ENCODE measurements at places on chromosomes 4 and X.

DNA sequence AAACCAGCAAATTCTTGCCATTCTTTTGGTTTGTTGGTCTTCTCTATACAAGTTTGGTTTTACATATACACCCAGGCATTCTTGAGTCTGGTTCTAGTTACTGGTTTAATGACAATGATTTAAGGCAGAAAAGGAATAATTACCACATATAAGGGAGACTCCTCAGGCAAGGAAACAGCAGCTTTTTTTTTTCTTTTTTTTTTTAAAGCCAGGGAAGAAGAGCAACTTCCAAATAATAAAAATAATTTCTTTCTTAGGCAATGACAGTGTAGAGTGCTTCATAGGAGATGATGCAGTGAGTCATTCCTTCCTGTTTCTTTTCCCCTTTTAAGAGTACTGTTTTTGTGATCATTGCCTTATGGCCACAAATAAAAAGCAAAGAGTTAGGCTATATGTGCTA lies 289.7 kb downstream of the DKK2 start:
- DNase-seq, result no peak

DNA sequence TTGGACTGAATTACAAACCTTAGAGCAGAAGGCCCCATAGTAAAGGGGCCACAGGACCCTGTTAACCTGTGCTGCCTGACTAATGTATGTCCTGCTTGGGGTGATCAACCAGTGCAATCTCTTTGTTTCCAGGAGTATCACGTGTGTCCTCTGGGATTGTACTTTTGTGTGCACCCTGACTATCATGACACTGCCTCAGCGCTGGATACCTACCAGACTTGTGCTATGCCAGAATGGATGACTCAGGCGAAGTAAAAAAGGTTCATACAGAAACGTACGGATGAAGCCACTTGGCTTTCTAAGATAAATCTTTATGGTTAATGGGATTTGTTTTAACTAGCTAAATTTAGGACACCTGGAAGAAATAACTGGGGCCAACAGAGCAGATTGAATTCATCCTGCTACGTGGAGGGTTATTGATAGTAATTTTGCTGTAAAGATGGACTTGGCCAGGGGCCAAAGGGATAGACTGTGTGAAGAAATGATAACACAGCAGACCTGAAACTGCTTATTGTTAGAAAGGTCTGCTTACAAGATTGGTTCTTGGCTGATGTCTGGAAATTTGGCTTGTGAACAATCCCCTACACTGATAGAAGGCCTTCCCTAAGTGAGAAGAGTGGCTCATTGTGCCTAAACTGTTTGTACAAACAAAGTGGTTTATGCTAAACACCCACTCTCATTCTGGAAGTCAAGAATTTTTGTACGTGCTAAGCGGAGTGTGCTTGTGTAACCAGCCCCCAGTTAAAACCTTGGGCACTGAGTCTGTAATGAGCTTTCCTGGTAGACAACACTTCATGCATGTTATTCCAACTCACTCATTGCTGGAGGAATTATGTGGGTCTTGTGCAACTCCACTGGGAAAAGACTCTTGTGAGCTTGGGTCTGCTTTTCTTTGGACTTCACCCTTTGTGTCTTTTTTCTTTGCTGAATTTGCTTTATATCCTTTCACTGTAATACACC lies 750.5 kb upstream of the HTR2C start:
- DNase-seq, result no peak

DNA sequence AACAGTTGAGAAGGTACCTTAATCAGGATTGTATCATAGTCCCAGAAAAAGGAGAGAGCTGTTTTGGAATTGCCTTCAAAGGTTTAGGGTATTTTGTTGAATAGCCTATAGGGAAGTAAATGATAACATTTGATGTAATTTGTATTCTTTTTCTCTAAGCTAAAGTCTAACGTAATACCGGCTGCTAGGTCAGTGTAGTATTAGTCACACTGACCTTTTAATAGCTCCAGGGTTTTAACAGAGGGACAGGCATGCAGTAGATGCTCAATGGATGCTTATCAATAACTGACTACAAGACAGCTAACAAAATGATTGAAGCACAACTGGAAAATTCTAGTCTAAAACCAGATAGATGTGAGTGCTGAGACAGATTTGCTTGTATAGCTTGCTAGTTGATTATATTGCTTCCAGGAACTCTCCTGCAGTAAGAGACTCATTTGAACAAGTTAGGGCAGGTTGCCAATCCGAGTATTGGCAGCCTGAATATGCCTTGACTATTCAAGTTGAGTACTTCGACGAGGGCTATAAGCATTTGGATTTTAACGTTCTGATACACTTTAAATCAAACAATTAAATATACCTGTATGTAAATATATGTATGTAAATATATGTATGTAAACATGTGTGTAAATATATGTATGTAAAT lies 16.5 kb upstream of the PNPLA4 start:
- DNase-seq, result no peak

GRCh38 chrX:71669492-71669891 lies 2.1 kb downstream of the LOC101059915 start:
- no peak for DNase-seq

DNA sequence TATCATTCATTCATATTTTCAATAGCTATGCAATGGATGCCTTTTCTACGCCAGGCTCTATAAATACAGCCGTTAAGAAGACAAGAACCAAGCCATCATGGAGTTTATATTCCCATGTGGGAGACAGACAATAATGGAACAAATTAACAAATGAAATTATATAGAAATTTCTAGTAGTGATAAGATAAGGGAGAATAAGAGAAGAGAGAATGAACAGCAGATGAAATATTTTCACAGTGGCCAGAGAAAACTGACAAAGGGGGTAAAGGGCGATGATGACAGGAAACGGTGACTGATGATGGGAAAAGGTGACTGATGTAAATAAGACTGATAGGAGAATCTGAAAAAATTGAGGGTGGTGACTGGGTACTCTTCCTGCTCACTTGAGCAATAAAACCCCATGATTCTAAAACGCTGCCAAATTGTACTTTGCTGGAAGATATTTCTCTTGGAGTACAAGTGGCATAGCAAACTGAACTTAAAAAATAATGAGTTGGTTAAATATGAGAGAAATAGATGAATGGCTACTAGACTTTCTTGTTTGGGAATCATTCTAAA lies 13.2 kb downstream of the RNF150 start:
- DNase-seq, result no peak

DNA sequence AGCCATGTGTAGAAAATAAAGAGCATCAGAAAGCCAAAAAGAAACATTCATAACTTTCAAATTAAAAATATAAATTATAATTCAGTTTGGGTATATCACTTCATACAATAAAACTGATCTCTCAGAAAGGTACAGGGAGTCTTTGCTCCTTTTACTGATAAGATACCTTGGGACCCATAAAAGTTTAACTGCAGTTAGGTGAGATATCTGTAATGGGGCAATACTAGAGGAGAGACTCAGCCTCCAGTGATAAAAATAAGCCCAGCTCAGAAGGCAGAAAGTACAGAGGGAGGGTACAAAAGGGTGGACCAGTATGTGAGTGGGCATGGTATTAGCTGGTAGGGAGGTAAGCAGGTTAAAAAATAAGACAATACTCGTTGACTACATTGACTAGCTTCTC lies 180.9 kb upstream of the AGTR2 start:
- DNase-seq, result no peak

GRCh38 chr4:107599841-107600240 lies 120.2 kb downstream of the PAPSS1 start:
- no peak for DNase-seq

Measured in CD4-positive, alpha-beta T cell treated with Interleukin-10 for 1 hour (primary cell).